ENCODE measurements at places on chromosomes 3 and 15.

- DNase-seq, result no peak
Observed at GRCh38 chr3:141164852-141165251, 66.8 kb upstream of the PXYLP1 start.

- DNase-seq, result no peak
Observed at GRCh38 chr3:143793971-143794370, 54.3 kb downstream of the SLC9A9 start.

DNA sequence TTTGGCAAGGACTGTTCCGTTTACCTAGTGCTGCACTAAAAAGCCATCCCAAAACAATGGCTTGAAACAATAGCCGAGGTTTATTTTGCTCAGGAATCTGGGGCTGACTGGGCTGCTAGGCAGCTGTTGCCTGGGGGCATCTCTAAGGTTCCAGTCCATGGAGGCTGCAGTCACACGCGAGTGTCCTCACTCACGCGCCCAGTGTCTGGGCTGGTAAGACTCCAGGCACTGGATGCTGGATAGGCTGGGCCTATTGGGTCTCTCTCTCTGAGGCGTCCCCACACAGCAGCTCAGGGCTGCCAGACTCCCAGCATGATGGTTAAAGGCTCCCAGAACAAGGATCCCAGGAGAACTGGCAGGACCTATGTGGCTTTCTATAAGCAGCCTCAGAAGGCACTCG lies 34.2 kb downstream of the ALS2CL start:
- peak; percentile 42 for DNase-seq

GRCh38 chr3:79366414-79366813 lies 401.4 kb downstream of the ROBO1 start:
- no peak for DNase-seq

- peak; percentile 70 for DNase-seq
Observed at GRCh38 chr3:42179110-42179725, 86.8 kb downstream of the CCK start.

GRCh38 chr3:101796077-101796680 lies 17.2 kb downstream of the NXPE3 start:
- no peak for DNase-seq

GRCh38 chr3:169600732-169601131 lies 62.8 kb downstream of the MECOM start:
- no peak for DNase-seq

GRCh38 chr3:111846717-111847116 lies 12.3 kb upstream of the PHLDB2 start:
- DNase-seq, result no peak

DNA sequence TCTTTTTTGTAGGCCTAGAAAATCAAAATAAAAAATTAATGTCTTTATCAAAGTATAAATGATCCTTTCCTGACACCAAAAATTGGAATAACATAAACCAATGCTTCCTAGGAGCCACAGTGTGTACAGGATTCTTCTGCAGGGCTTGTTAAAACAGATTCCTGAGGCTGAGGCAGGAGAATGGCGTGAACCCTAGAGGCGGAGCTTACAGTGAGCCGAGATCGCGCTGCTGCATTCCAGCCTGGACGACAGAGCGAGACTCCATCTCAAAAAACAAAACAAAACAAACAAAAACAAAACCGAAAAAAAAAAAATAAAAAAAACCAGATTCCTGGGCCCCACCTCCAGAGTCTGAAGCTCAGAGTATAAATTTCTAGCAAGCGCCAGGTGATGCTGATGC lies 78.0 kb downstream of the PEX5L start:
- no peak for DNase-seq

GRCh38 chr15:93319121-93319814 lies 230.3 kb upstream of the RGMA start:
- DNase-seq, result no peak

DNA sequence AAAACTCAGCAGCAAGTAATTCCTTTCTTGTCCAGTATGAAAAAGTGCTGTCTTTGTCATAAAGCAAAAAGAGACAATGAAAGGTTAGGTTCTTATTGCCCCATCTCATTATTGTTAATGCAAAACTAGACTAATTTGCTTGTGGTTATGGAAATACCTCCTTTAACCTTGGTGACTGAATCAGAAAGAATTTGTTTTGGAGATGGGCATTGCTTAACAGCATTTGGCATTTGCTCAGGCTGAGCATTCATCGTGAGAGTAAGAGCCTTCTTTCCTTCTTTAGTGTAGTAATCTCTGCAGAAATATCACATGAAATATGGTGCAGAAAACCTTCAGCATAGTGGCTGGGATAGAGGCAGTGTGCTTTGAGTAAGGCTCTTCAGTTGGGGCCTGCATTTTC lies 103.1 kb downstream of the CNTN6 start:
- DNase-seq, result no peak

DNA sequence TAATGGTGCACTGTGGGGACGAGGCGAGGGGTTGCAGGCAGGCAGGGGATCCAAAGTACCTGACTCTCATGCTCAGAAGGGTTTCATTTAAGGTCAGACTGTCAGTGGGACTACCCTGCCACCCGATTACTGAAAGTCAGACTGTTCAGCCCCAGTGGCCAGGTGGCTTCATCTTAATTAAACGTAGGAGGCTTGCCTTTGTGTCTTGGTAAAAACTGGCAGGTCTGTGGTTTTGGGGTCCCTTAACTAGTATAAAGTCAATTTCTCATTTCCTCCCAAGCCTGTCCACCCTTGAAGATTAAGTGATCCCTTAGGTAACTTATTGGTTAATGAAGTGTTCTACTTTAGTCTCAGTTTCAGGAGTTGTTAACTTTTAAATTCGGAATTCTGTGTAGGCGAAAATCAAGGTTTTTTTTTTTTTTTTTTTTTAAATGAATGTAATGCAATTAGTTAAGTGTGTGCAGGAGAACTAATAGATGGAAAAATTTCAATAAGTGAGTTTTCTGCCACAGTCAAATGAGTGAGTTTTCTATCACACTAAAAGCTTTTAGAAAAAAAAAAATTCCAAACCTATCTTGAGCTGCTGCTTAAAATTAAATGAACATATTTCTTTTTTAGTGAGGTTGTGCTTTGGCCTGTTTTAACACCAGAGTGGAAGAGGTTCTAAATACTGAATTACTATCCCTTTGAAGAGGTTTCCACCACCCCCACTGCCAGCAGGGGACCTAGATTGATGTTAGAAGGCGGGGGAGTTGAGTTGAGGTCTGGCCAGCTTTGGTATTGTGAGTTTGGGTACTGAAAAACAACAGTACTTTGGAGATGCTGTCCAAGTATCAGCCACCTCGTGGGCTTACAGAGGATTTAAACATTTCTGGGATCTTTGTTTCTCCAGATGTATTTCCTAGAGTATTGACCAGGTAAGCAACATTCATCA lies 15.2 kb downstream of the ITPR1 start:
- DNase-seq, result peak; percentile 21

DNA sequence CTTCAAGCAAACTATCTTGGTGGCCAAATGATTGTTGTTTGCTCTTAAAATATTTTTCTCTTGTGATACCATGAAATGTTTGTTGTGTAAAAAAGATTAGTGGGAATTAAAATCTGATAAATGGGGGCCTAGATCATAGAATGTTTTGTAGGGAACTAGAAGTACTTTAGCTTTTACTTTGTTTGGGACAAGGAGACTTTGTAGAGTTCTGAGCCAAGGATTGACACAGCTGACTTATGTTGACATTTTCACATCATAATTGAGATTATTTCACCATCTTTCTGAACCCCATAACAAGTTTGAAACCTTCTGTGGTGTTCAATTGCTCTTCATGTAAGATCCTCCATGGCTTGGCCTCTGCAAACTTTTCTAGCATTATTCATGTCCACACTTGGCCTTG lies 235.4 kb downstream of the NLGN1 start:
- no peak for DNase-seq

- no peak for DNase-seq
Observed at GRCh38 chr15:52117549-52117948, 5.0 kb upstream of the BCL2L10 start.

DNA sequence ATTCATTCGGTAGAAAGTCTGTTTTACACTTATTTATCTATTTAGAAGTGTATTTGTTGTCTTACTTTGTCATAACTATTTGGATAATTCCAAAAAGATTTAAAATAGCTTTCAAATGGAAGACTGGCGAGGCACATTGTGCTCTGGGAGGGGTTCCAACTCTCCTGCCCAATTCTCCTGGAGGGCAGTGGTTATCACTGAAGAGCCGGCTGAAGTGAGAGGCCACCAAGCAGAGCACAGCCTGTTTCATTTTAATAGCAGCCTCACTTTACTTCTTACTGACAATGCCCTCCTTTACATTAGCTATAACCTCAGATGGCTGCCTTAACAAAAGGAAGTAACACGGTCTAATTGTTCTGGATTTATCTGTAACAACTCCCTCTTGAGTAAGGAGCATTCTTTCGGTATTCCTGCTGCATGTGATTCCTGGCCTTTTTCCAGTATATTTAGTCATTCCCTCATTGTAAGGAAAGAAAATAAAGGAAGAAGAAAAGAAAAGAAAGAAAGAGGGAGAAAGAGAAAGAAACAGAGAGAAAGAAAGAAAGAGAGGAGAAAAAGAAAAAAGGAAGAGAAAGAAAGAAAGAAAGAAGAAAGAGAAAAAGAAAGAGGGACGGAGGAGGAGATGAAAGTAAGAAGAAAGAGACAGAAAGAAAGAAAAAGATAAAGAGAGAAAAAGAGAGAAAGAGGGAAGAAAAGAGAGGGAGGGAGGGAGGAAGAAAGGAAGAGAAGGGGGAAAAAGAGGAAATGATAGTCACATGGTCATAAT lies 339.8 kb upstream of the WNT5A start:
- no peak for DNase-seq

GRCh38 chr15:55999658-56000057 lies 6.2 kb upstream of the NEDD4 start:
- no peak for DNase-seq

GRCh38 chr3:129605203-129605921 lies 1.1 kb downstream of the PLXND1 start:
- DNase-seq, result peak; percentile 76

DNA sequence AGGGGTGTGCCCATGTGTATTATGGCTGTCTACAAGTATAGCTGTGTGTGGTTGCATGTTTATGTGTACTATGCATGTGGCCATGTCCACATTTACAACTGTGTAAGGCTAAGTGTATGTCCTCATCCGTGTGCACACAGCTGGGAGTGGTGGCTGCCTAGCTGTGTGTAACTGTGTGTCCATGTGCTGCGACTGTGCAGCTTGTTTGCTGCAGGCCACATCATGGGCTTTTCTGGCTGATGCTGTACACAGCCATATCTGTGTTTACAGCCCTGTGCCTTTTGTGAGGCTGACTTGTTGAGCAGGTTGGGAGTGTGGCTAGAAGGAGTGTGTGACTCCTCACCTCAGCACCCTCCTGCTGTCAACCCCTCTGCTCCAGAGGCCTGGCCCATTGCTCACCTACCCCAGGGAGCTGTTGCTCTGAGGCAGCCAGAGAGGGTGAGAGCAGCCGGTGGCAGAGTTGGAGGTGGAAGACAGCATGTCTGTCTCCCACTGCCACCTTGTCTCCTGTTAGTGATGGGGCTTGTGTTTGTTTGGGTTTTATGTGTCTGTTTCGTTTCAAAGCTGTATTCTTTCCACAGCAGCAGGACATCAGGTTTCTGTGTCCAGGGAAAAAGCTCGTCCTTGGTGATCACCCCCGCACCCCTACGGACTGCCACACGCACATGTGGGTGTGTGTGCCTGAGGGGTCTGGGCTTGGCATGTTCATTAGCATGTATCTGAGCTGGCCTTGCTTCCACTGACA lies 1.4 kb upstream of the GRM2 start:
- no peak for DNase-seq

GRCh38 chr3:53523346-53523745 lies 28.9 kb downstream of the CACNA1D start:
- DNase-seq, result no peak

DNA sequence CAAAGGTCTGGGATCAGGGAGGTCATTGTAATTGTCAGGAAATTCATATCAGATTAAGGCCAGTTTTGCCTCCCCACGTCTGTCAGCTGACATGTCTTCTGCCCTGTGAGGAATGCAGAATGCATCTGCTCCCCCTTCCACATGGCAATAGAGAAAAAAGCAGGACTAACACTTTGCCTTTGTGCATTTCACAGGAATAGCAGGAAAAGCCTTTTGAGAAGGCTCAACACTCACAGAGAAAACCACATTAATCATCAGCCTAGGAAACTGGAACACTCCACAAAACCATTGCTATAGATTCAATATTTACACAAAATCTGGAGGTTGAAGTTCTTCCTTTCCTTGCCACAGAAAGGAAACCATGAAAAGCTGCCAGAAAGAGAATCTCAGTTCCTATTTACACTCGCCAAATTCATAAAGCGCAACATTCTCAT lies 165.2 kb upstream of the HES1 start:
- no peak for DNase-seq

DNA sequence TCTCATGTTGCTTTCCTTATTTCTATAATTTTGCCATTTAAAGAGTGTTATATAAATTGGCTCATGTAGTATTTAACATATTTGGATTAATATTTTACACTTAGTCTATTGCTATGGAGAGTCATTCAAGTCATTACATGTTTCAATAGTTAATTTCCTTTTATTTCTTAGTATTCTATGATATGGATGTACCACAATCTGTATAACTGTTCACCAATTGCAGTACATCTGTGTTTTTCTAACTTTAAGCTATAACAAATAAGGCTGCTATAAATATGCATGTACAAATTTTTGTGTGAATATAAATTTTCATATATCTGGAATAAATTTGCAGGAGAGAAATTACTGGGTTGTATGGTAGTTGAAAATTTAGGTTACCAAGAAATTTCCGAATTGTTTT lies 993.4 kb downstream of the NAALADL2 start:
- DNase-seq, result no peak

- no peak for DNase-seq
Observed at GRCh38 chr15:80606511-80607071, 88.5 kb upstream of the ABHD17C start.

DNA sequence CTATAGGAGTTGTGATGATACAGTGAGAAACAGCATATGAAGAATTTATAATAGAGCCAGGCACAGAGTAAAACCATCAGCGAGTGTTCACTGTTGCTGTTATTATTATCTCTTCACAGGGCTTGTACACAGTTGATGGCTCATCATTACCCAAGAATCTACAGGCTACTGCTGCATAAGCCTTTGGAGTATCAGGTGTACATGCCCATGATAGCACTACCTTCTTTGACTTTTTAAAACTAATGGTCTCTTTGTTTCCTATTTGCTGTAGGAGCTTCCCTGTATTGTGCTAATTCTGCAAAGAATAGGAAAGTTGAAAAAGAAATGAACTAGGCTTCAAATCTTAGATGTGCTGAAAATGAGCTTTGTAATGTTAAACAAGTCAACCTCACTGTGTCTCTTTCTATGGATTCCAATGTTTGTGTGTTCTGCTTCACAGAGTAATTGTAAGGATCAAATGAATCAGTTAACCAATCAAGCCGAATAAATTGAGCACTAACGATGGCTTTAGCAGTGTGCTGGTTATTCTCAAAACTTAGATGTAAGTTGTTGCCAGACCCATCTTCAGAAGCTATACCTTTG lies 138.8 kb downstream of the TUSC7 start:
- peak; percentile 14 for DNase-seq

- DNase-seq, result no peak
Observed at GRCh38 chr3:61956236-61956635, 394.9 kb downstream of the PTPRG start.

DNA sequence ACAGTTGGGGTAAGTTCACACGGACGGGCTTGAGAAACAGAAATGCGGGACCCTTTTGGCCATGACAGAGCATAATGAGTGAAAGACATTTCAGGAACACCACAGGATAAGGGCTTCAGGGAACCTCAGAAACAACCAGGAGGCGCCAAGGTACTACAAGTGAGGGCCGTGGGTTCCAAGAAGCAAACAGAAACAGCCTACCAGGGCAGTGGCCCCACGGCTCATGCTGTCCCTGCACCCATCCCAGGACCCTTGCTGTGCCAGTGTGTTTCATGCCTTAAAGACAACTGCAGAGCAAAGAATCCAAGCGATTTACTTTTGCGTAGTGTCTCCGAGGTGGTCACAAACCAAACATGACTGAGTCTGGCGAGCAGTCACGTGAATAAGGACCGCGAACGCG lies 54.0 kb downstream of the RUBCN start:
- peak; percentile 24 for DNase-seq

All from GM23338 (cell line).